ENCODE measurements at places on chromosomes 5 and 9.

DNA sequence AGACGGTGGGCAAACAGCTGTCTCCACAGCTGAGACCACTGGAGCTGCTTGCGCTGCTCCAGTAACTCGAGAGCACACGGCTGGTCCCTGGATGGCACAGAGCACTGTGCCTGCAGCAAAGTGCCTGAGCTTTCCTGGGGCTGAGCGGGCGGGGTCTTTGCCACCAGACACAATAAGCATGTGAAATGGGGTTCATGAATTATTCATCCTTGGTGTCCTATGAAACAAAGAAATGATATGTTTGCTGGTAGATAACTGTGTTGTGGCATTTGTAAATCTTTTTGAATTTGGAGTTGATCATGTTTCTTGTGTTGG lies 151.7 kb upstream of the MPDZ start:
- no peak for DNase-seq

GRCh38 chr9:114321759-114322158 lies 1.1 kb upstream of the ORM1 start:
- no peak for DNase-seq

DNA sequence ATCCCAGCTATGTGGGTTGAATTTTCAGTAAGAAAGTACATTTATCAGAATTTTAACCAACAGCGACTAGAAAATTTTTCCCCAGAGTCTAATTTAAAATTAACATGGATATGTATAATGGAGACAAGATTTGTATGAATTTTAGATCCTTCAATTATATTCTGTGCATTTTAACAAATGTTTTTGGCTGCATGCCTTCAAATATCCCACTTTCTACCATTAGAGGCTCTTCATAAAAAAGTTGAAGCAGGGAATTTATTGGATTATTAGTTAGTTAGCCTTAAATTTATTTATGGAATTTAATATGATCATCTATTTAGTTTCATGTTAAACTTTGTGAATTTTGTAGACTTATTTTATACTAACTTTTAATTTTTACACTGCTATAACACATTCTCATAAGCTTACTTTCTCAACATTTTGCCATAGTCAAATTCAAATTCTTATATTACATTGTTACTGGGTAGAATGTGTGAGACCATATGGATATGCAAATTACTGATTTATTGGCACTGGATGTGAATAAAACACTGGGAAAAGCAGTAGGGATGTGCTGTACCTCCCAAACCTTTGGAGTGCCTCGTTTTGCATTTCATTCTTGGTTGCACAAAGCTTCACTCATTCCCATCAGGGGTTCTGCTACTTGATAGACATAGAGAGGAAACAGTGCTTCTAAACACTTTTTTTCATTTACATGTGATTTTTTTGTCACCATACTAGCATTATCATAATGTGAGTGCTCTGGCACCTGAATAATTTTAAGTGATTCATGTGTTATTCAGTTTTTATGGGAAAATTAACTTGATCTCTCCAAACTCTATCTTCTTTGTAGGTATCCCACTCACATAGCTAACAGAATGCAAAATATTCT lies 491.8 kb upstream of the COX7C start:
- DNase-seq, result no peak

- DNase-seq, result no peak
Measured at GRCh38 chr9:133780404-133780945, 42.3 kb upstream of the SARDH start.

DNA sequence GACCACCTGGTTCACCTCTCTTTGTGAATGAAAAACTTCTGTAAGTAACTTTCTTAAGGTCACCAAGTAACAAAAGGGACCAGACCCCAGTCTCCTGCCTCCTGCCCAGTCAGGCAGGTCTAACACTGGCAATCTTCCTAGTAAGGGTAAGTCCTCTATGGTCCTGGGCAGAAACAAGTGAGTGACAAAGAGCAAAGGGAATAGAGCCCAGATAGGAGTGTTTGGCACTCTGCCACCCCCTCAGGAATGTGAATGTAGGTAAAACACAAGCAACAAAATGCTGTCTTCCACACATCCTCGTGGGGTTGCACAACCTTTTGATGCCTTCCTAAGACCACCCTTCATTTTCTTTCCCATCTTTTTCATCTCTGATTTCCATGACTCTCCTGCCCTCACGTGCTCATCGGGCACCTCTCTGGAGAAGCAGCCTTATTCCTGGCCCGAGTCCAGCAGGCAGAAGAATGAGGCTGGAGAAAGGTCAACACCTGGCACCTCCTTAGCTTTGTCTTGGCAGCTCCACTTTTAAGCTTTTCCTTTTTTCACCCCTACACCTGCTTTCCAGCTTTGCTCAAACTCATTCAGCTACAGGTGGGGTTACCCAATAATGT lies 90.2 kb upstream of the LHFPL2 start:
- no peak for DNase-seq

- no peak for DNase-seq
Measured at GRCh38 chr5:130017173-130017572, 112.9 kb downstream of the CHSY3 start.

DNA sequence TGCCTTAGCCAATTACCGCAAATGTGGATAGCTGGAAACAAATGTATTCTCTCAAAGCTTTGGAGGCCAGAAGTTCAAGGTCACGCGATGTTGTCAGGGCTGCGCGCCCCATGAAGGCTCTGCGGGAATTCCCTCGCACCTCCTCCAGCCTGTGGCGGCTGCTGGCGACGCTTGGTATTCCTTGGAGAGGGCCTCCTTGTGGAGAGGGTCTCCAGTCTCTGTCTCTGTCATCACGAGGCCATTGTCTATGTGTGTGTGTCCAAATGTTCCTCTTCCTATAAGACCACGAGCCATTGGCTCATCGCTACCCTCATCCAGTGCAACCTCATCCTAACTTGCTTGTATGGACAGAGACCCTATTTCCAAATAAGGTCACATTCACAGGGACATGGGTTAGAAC lies 97.5 kb downstream of the ANKRD33B start:
- no peak for DNase-seq
